HFFc6 (cell line): ENCODE measurements at places on chromosomes 2 and 18.
A peak's percentile ranks its signal among the peaks of the same experiment; 100 is the strongest.

DNA sequence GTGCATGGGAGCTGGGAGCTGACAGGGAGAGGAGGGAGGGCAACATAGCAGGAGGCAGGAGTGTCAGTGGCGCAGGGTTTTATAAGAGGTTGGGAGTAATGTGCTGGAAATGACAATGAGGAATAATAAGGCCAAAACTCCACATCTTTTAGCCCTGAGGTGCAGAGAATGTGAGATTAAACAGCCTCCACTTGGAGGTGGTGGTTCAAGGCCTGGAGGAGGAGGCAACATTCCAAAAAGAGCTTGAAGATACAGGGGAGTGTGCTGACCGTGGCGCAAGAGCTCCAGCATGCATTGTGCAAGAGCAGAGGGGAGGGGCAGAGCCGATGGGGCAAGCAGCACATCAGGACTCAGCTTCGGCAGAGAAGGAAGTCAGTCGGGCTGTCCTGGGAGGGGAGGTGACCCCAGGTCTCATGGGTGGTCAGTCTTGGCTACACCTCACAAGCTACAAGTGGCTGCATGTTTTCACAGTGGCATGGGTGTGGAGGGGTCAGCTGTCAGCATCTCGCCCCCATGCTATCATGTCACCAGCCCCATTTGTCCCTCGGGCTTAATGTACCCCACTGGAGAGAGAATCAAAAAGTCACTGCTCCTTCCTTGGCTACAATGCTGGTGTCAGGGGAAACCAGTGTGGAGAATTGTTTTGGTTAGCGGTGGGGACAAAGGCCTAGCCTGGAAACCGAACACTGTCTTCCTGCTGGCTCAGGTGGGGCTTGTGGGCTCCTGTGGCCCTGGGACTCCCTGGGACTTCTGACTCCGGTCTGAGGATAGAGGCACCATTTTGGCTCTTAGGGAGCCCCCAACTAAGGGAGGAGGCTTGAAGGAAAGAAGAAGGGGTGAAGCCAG is 208.0 kb downstream of the ZFP36L2 start:
- peaks cover 12% of the 10 kb centered on the region for H3K4me1 ChIP-seq
- no peak overlapping the region for H3K4me3 ChIP-seq
- H3K27me3 ChIP-seq = peaks cover 4% of the 10 kb centered on the region; the same call in 1 of the 2 replicates
- H3K36me3 ChIP-seq = peaks cover 14% of the 10 kb centered on the region
- DNase-seq = peak; percentile 50

GRCh38 chr2:224561234-224562005 is 23.7 kb downstream of the CUL3 start:
- DNase-seq = peak; percentile 41
- H3K4me1 ChIP-seq = peaks cover 15% of the 10 kb centered on the region
- H3K36me3 ChIP-seq = peaks cover 12% of the 10 kb centered on the region; the same call in 1 of the 2 replicates
- no peak overlapping the region; the same call in 1 of the 2 replicates for H3K4me3 ChIP-seq

DNA sequence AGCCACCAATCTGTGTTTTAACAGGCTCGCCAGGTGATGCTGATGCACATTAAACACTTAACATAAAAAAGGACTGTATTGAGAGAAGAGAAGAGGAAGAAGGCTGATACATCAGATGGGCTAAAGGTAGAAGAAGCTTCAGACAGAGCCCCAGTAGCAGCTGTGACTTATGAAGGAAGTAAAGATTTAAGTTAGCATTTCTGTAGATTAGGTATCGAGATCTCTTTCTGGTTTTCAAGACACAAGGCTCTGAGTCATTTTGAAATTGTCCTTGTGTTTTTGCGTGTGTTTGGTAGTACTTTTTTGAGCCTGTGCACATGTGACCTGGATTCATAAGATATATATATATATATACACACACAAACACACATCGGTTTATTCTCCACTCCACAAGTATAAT is 40.6 kb upstream of the GCFC2 start:
- no peak for DNase-seq
- H3K4me3 ChIP-seq = no peak overlapping the region
- no peak overlapping the region for H3K27ac ChIP-seq
- H3K4me1 ChIP-seq = no peaks in the 10 kb centered on the region

- H3K27ac ChIP-seq = no peak overlapping the region
- no peak overlapping the region for H3K4me3 ChIP-seq
- no peaks in the 10 kb centered on the region for H3K4me1 ChIP-seq
- DNase-seq = no peak
Observed at GRCh38 chr2:156005999-156006712, 326.4 kb downstream of the NR4A2 start.

DNA sequence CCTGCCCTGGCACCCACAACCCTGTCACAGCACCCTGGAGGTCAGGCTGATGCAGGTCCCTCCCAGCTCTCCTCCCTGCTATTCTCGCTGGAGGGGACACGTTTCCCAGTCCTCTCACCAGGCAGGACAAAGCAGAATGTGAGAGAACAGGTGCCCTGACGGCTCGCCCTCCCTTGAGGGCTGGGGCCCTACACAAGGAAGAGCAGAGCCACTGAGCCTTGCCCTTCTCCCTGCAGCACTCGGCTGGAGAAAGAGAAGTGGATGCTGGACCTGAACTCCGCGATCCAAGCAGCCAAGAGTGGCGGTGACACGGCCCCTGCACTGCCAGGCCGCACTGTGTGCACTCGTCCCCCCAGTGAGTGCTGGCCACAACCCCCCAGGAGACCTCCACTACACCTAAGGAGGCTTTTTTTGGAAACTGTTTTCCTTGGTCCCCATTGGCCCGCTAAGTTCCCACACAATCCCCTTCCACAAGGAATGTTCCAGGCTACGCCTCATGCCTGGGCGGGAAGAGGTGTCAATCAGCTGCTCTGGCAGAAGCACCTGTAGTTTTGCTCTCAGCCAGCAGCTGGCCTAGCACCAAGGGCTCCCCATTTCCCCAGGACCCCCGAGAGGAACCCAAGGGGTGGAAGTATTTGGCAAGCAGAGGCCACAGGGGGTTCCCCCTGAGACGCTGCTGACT is 17.4 kb downstream of the STK25 start:
- peaks cover 10% of the 10 kb centered on the region; the same call in 1 of the 2 replicates for H3K36me3 ChIP-seq
- H3K4me1 ChIP-seq = peaks cover 10% of the 10 kb centered on the region
- no peak overlapping the region; the same call in 1 of the 2 replicates for H3K4me3 ChIP-seq
